IPS DF 6.9 (cell line): ENCODE measurements at places on chromosomes 5 and 9.

DNA sequence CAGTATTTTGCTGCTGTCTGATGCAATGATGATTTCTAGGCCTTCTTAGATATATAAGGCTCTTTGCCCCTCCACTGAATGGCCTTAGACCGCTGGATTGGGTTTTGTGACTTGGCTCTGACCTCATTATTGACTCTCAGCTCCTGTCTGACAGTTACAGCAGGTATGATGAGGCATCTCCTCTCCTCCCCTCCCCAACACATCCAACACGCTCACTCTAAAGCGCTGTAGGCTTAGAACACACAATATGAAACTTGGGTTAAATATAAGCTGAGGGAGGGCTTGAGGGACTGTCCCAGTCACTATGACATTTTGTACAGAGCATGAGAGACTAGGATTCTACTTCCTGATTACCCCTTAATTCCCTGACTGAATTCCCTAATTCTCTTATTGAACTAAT is 18.8 kb upstream of the CER1 start:
- DNase-seq, result no peak

- DNase-seq, result no peak
Observed at GRCh38 chr5:181198905-181199519, 6.0 kb downstream of the TRIM7 start.

DNA sequence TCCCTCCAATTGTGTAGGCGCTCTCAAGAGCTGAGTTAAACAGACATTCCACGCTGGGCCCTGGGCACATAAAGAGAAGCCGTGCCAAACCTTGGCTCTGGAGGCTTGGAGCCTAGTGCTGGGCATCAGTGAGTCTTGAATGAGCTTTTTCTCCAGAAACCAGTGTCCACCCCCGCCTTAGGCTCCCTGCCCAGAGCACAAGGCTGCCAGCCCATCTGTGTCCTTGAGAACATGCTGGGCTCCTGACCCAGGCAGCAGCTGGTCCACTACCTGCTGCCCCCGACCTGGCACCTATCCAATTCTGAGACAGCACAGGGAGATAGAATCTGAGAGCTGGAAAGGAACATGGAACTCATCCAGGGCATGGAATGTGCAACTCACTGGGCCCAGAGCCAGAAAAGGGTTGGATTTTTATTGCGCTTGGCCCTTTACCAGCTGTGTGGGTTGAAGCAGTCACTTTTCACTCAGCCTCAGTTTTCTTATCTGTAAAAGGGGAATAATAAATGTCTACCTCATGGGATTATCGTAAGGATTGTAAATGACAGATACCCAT is 92.4 kb upstream of the CPLX2 start:
- no peak for DNase-seq

DNA sequence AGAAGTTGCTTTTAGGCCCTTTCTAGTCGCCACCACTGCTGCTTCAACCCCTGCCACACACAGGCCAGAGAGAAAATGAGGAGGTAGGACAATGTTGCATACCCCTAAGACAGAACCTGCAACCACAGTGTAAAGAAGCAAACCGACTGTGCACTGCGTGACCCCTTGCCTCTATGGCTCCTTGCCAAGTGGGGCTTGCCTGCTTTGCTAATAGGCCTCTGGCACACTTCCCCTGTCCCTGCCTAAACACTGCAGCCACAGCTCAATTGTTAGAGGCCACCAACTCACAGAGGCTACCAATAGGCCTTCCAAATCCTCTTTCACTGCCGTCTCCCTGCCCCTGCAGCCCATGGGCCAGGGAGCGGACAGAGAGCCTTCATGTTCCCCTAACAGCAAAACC is 280.1 kb downstream of the CDH10 start:
- no peak for DNase-seq

- DNase-seq, result no peak
Observed at GRCh38 chr9:90204128-90204831, 438.3 kb downstream of the DIRAS2 start.

- DNase-seq, result peak; percentile 41
Observed at GRCh38 chr5:152246401-152246800, 158.7 kb downstream of the NMUR2 start.

DNA sequence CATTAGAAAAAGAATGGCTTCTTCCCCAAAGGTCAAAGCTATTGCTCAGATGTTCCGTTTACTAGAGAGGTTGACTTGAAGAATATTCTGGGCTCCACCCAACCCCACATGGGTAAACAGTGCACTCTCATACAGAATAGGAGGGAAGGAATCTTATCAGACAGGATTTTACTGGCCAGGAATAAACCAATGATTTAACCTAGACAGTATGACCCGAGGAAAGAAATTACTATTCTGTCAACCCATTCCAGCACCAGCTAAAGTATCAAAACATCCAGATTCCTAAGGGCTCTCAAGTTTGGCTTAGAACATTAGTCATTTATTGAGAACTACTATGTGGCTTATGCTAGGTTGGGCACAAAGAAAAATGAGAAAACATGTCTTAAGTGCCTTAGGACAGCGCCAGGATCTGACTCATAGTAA is 493.6 kb upstream of the KLF4 start:
- no peak for DNase-seq

GRCh38 chr9:116151966-116152381 is 1.6 kb upstream of the PAPPA start:
- DNase-seq, result no peak

DNA sequence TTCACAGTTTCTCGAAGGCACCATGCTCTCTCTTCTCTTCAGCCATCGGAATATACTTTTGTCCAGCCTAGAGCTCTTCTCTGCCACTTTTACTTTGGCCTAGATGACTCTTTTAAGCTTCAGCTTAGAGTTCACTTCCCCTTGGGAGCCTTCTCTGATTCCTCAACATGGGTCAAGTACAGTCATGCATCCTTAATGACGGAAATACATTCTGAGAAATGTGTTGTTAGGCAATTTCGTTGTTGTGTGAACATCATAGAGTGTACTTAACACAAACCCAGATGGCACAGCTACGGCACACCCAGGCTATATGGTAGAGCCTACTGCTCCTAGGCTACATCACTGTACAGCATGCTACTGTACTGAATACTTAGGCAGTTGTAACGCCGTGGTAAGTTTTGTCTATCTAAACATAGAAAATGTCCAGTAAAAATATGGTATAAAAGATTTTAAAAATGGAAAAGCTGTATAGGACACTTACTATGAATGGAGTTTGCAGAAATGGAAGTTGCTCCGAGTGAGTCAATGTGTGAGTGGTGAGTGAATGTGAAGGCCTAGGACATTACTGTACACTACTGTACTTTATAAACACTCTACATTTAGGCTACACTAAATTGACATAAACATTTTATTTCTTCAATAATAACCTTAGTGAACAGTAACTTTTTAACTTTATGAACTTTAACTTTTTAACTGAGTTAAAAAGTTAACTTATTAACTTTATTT is 15.1 kb upstream of the TNFSF15 start:
- no peak for DNase-seq

- no peak for DNase-seq
Observed at GRCh38 chr9:88007291-88007650, 32.9 kb upstream of the CDK20 start.

DNA sequence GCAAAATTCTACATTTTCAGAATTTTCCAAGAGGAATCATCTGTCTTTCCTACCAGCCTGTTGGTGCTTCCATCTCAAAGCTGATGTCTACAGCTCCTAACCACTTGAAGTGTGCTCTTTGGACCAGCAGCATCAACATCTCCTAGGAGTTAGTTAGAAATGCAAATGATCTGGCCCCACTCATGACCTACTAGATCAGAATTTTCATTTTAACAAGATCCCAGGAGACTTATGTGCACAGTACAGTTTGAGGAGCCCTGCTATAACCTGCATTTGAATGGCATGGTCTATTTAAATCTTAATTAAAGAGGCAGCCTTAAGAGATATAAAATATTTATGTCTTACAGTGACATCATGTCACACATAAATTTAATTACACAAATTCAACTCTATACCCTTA is 33.8 kb downstream of the ITK start:
- no peak for DNase-seq

DNA sequence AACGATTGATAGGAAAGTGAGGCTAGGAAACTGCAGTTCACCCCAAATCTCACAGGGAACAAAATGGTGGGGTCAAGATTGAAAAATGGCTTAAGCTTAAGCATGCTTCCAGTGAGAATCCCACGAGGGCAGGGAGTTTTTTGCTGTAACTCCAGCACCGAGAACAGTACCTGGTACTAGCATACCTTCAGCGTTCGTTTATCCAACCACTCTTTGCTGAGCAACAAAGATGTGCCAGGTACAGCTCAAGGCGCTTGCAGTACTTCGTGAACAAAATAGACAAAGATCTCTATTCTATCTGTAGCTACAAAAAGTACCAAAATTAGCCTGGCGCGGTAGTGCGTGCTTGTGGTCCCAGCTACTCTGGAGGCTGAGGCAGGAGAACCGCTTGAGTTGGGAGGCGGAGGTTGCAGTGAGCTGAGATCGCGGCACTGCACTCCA is 778 bp upstream of the PPP6C start:
- DNase-seq, result no peak

- no peak for DNase-seq
Observed at GRCh38 chr5:143771189-143771588, 40.8 kb upstream of the HMHB1 start.

GRCh38 chr5:118593003-118593328 is 395.4 kb downstream of the DTWD2 start:
- no peak for DNase-seq

GRCh38 chr5:17398431-17398830 is 99.6 kb upstream of the TAF11L2 start:
- DNase-seq, result no peak

GRCh38 chr9:117545846-117546245 is 131.0 kb upstream of the ASTN2 start:
- DNase-seq, result no peak

DNA sequence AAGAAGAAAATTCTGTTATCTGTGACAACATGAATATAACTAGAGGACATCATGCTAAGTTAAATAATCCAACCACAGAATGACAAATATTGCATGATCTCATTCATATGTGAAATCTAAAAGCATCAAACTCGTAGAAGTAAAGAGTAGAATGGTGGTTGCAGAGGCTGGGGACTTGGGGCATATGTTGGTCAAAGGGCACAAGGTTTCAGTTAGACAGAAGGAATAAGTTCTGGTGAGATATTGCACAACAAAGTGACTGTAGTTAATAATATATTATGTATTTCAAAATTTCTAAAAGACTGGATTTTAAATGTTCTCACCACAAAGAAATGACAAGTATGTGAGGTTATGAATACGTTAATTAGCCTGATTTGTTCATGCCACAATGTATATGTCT is 24.8 kb downstream of the GRIA1 start:
- no peak for DNase-seq

DNA sequence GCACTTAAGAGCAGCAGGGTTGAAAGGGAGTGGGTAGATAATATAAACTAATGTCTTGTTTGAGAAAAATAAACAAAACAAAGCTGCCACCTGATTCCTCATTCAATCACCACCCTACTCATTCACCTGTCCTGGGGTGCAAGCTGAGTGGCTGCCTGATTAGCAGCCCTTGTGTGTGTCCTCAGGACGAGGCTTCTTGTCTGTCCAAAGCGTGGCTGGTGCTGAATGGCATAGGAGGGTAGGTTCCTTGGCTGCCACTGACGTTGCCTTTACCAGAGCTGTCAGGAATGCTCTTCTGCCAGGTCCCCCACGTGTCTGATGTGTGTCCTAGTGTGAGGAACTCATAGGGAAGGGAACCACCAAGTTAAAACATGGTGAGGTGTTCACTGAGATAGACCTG is 146.6 kb upstream of the SLC24A2 start:
- no peak for DNase-seq

DNA sequence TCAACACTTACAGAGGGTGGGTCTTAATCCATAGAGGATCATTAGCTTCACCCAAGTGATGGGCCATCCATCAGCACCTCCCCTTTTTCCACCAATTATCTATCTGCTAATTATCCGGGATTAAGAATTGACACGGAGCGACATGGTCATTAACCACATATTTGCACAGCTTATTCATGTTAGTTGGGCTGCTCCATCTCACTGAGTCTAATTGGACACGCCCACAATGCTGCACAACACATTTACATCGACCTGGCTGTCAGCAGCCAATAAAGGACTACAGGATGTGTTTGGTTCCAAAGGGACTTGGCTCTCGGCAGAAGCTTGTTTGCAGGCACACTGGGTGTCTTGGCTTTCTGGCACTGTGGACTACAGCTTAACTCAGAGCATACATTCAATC is 21.6 kb downstream of the FOXE1 start:
- no peak for DNase-seq

DNA sequence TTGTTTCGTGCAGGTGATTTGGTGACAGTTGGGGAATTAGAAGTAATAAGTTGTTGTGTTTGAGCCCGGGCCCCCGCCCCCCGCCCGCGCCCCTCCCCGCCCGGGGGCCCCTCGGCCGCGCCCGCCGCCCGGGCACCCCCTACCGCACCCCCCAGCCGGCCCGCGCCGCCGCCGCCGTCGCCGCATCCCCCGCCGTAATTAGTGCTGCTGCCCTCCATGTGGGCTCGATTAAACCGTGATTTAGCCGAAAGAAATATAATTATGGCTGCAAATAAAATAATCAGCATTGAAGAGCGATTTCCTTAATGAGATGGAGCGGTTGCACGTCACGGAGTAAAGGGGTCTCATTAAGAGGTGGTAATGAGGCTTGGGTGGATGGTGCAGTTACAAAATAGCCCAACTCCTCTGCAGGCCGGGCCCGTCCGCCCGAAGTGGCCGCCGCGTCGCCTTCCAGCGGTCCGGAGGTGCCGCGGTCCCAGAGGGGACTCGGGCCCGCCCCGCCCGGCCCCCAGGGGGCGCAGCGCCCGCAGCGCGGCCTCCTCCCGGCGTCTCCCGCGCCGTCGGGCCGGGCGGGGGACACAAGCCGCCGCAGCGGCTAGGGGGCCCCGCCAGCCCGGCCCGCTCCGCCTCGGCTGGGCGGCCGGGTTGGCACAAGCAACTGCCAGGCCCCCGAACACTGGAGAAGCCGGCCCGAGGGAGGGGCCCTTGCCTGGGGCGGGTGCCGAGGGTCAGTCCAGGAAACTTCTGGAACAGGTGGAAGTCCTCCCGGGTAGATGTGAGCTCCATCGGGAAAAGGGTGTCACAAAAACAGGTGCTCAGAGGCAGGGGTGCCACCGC is 6.9 kb upstream of the OTP start:
- DNase-seq, result no peak

DNA sequence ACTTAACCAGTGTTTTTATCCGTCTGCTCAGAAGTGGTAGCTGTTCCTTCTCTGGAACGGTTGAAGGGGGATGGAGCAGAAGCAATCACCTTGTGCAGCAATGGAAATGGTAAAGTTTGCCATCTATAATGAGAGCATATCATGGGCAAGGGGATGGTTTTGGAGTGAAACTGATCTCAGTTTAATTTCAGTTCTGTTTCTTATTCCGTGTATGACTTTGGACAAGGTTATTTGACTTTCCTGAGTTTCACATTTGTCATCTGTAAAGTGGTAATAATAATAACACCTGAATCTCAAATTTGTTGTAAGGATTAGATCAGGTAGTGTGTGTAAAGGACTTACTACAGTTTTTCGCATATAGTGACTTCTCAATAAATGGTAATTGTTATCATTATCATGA is 106.1 kb downstream of the PCSK1 start:
- DNase-seq, result no peak

GRCh38 chr5:162672061-162672460 is 604.5 kb downstream of the GABRG2 start:
- DNase-seq, result no peak
